ENCODE measurements at places on chromosomes 3 and 15.

- DNase-seq: no peak
Observed at GRCh38 chr15:62896969-62897486, 145.5 kb upstream of the TPM1 start.

DNA sequence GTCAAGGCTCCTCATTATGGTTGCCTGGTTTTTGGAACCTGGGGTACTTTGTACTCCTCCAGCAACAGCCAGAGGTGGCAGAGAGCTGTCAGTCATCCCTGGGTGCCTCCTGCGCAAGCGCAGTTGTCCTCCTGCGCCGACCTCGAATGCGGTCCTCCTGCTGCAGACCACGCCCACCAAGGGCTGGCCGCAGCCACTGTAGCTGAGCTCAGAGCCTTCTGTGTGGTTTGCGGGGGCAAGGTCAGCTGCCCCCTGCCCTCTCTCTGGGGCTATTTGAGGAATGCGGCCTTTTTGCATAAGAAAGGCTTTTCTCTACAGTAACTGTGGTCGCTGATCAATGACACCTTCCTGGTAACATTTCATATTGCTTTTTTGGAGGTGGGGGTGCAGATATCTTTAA is 131.3 kb upstream of the SNRPN start:
- peak; percentile 57 for DNase-seq

DNA sequence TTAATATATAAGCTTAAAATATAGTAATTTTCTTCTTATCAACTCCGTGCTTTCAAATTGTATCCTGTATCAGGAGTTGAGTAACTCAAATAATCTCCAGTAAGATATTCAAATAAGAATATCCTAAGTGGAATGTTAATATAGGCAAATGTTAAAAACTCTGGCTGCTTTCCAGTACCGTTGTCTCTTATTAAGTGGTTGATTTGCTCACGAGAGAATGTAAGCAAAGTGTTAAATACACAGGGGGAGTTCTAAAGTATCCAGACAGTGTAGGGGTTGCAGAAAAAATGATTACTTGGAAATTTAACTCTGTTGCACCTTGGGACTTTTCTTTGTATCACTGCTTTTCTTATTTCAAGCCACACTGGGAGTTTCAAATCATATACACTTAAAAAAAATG is 478.9 kb upstream of the TBL1XR1 start:
- no peak for DNase-seq

DNA sequence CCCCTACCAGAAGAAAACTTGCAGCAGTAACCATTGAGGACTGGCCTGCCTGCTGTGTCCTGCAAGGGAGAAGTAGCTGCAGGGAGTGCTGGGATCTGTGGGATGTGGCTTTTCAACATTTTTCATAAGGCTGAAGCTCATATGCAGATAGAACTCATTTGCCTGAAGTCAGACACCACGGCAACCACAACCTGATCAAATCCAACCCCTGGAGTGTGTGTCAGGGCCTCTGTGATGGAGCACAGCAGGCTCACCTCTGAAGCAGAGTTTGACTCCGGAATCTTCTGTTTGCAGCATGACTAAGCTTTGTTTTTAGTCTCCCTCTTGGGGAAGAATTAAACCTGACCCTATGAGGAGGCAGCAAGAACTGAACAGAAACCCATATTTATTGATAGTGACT is 508.7 kb downstream of the AGBL1 start:
- no peak for DNase-seq

DNA sequence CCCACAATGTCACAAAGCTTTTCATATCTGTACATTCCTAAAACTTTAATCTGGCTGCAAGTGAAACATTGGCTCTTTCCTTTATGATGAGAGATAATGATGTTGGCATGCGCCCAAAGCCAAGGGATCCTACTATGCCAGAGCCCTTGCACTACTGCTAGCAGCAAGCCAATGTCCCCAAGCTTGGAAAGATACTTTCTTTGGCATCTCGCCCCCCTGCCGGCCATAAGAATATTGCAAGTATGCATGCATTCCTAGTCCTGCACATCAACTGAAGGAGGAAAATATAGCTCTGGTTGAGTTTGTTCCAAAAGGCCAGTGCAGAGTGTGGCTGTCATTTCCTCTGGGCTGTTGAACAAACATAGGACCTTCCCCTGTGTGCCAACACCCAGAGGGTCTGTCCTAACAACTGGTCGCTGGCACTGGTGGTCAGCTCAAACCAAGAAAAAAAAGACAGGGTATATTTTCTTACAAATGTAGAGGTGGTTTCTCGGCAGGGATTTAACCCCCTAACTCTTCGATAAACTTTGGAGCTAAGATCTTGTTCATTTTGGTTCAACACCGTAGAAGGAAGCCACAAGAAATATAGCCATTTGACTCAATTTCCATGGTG is 120.9 kb upstream of the ZBED2 start:
- no peak for DNase-seq

DNA sequence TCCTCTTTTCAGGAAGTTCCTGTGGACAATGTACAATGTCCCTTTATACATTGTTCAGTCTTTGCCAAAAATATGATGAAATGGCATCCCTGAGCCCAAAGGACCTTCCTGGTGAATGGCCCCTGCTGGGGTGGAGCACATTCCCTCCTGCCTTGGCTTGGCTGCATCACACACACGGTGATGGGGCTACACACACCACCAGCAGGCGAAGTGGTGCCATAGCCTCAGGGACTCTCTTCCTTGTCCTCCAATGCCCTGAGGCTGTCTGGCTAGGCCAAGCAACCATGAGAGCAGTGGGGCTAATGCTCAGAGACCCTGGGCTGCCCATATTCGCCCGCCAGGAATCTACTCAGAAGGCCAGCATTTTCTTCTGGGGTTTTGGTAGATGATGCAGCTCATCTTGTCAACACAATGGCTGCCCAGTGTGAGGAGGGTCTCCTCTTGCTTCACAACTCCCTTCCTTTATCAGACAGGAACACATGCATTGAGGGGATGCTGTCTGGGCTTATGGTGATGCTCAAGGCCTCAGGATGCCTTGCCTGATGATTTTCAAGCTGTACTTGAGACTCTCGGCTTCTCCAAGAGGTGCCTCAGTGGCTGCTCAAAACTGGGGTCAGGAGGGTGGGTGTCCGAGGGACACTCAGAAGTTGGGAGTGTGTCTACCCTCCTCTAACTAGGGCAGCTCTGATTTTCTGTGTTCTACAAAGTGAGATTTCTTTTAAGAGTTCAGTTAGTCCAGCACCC is 40.9 kb upstream of the EPHB1 start:
- DNase-seq: no peak

DNA sequence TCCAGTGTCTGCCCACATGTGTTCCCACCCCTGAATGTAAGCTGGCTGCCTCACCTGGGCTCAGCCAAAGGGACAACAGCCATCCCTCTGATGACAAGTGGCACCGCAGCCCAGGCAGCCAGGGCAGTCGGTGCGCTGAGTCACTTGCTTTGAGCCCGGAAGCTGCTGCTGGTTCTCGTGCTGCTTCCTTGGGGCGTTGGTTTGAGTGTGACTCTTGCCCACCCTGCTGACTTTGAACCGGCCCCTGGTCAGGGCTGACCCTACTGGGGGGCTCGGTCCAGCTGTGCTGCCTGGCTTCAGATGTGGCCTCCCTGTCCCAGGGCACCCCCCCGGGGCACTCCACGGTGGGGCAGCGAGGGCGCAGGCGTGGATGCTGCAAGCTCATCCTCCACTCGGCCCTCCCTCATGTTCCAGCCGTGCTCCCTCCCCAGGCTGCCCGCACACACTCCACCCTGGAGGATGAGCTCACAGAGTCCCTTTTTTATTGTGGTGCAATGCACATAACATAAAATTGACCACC is 62.1 kb downstream of the EFCAB12 start:
- no peak for DNase-seq

All from caudate nucleus (tissue), 63 donors.